NB4 (cell line): ENCODE measurements at places on chromosomes 2 and 18.
A peak's percentile ranks its signal among the peaks of the same experiment; 100 is the strongest.

- DNase-seq: no peak
Observed at GRCh38 chr2:673615-674320, 3.4 kb downstream of the TMEM18 start.

DNA sequence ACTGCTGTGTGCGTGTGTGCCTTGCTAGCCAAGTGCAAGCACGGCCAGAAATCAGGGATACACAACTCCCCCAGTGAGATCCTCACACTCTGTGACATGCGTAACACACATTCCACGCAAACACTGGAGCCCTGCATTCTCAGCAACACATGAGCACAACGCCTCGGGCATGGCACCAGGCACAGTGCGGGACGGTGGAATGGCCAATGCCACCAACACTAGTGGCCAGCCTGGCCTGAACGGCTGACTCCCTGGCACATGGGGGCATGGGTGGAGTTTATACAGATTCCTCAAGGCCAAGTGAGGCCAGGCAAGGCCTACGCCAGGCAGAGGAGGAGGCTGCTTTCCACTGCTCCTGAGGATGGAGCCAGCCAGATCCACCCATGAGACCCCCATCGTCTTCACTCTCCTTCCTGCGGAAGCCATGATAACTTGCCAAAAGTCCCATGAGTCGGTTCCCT lies 56.2 kb downstream of the ANKMY1 start:
- no peak for DNase-seq

GRCh38 chr2:134917360-134917865 lies 1.2 kb upstream of the CCNT2 start:
- peak; percentile 58 for DNase-seq

DNA sequence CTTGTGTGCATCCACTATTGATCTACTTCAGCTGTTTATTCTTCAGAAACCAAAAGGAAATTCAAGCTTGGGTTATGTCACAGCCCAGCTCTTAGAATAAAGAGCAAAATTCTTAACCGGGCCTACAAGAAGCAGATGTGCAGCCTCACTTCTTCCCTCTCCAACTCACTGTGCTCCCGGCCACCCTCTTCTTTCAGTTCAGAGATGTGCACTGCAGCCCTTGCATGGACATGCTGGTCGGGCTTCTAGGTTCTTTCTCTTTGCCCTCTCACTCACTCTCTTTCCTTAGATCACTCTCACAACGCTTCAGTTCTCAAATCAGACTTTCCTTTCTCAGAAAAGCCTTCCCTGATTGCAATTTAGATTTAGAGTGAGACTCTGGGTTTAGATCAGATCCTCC lies 104.1 kb downstream of the CHN1 start:
- no peak for DNase-seq

DNA sequence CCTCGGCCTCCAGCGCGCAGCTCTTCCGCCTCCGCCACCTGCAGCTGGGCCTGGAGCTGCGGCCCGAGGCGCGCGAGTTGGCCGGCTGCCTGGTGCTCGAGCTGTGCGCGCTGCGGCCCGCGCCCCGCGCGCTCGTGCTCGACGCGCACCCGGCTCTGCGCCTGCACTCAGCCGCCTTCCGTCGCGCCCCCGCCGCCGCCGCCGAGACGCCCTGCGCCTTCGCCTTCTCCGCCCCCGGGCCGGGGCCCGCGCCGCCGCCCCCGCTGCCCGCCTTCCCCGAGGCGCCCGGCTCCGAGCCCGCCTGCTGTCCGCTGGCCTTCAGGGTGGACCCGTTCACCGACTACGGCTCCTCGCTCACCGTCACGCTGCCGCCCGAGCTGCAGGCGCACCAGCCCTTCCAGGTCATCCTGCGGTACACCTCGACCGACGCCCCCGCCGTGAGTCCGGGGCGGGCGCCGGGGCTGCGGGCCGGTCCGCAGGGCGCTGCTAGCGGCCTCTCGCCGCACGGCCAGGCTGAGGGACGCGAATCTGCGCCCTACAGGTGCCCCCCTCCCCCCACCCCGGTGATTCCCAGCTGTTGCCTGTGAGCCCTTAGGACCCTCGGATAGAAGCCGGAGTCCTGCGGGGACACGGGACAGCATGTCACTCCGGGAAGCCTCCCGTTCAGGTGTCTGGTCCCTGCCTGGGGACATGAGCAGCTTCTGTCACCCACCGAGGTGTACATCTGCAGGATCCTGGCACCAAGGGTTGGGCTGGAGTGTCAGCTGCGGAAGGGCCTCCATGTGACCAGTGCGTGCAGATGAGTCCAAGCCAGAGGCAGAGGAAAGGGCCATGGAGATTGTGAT lies 616 bp downstream of the RNPEPL1 start:
- DNase-seq: peak; percentile 73

GRCh38 chr18:37251679-37252078 lies 313.9 kb downstream of the CELF4 start:
- DNase-seq: no peak
